ENCODE measurements at places on chromosomes 5 and 9.

GRCh38 chr5:113043491-113043931 is 66.9 kb downstream of the DCP2 start:
- DNase-seq: no peak

DNA sequence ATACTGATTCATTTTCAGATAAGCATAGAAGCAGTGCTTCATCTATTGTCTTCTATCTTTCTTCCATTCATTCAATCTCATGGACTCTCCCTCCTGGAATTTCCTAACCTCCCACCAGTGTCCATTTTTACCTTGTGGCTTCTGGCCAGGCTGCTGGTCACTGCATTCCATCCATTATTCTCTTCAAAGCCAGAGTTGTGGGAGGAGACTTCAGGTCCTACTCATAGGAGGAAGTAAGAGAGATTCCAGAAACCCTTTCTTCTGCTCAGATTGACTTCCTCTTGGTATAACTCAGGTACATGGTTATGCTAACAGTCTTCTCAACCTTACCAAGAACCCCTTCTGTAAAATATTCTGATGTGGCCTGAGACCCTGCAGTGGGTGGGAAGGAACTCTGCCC is 153.3 kb upstream of the SLC12A2 start:
- DNase-seq: no peak

GRCh38 chr5:74392711-74393351 is 247.7 kb downstream of the ENC1 start:
- no peak for DNase-seq

- no peak for DNase-seq
These were observed 288.9 kb upstream of the CDH18 start for GRCh38 chr5:20276959-20277263.

GRCh38 chr9:87301371-87301770 is 196.3 kb upstream of the DAPK1 start:
- no peak for DNase-seq

- no peak for DNase-seq
These were observed 184.3 kb downstream of the TSSK1B start for GRCh38 chr5:113250341-113250953.

DNA sequence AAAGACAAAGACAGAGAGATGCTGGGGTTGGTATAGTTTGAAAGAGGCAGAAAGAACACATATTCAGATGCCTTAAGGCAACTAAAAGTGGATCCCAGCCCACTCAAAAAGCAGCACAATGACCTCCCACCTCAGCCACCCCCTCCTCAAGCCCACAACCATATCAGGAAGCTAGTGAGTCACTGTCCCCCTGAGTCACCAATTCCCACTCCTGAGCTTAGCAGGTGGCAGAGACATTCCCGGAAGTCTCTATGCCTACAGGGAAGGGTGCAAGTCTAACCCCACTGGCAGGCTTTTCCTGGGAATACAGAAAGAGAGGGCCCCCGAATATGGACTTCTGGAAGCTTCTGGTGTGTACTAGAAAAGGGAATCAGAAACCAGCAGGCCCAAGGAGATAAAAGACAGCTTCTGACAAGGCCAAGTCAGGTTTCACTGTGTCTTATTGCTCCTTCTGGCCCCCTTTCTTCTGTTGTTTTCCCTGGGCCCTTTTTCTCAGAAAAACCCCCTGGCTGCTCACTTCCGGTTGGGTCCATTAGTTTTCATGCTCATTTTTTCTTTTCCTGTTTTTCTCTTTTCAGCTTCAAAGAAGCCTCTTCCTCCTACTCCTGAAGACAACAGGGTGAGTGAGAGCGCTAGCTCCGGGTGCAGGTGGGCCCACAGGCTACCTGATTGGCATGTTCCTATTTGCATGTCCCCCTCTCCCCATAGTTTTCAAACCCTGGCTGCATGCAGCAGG is 36.8 kb downstream of the ITK start:
- DNase-seq: peak; percentile 66

- DNase-seq: no peak
These were observed 1117.2 kb upstream of the DMAC1 start for GRCh38 chr9:8916771-8917170.

DNA sequence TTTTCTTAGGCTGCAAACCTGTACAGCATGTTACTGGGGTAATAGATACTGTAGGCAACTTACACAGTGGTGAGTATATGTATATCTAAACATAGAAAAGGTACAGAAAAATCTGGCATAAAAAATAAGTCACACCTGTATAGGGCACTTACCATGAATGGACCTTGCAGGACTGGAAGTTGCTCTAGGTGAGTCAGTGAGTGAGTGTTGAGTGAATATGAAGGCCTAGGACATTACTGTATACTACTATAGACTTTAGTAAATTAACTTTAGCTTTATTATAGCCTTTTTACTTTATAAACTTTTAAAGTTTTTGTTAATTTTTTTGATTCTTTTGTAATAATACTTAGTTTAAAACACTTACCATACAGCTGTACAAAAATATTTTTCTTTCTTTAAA is 51.3 kb downstream of the DENND4C start:
- DNase-seq: no peak

- no peak for DNase-seq
These were observed 180.5 kb downstream of the RFK start for GRCh38 chr9:76213751-76214150.

- no peak for DNase-seq
These were observed 166.8 kb downstream of the TRPM3 start for GRCh38 chr9:70954596-70955143.

- DNase-seq: no peak
These were observed 84.9 kb upstream of the ANKRD55 start for GRCh38 chr5:56317923-56318561.

GRCh38 chr5:117942861-117943519 is 1045.4 kb downstream of the DTWD2 start:
- DNase-seq: no peak

- DNase-seq: no peak
These were observed 5.1 kb downstream of the IGFBPL1 start for GRCh38 chr9:38419181-38419580.

DNA sequence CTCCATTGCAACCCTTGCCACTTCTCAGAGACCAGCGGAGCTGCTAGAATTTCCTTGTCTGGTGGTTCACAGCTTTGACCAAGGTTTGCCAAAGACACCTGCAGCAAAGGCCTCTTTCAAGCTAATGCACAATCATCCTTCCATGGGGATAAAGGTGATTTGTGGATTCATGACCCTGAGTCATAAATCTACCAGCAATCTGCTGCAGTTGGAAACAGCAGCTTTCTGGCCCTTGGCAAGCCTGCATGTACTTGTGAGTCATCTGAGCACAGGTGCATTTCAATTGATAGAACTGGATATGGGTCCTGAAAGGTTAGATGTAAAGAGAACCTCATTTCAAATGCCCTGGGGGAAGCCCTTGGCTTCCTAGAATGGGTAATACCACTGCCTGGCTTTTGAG is 21.6 kb upstream of the TCF7 start:
- no peak for DNase-seq

DNA sequence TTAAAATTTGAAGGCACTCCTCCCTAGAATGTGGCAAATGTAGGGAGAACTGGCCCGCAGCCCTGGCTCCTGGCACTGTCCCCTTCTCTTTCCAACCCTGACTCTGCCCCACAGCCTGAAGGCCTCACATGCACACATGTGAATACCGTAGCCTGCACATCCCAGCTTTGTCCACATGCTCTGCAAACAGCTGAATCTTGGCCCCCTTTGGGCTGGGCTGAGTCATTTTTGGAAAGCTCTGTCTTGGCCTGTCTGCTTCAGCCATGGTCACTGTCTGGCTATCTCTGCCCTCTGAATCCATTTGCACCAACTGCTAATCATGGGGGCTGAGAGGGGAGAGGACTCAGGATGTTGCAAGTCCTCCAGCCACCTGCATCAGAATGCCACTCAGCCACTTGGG is 22.1 kb upstream of the GALNT10 start:
- no peak for DNase-seq

- no peak for DNase-seq
These were observed 735.2 kb downstream of the TLR4 start for GRCh38 chr9:118439441-118439840.

- DNase-seq: no peak
These were observed 26.7 kb upstream of the FRMPD1 start for GRCh38 chr9:37624073-37624472.

- DNase-seq: no peak
These were observed 265.0 kb downstream of the GOLPH3 start for GRCh38 chr5:31909073-31909472.

GRCh38 chr5:110945874-110946436 is 125.6 kb upstream of the TSLP start:
- DNase-seq: no peak

DNA sequence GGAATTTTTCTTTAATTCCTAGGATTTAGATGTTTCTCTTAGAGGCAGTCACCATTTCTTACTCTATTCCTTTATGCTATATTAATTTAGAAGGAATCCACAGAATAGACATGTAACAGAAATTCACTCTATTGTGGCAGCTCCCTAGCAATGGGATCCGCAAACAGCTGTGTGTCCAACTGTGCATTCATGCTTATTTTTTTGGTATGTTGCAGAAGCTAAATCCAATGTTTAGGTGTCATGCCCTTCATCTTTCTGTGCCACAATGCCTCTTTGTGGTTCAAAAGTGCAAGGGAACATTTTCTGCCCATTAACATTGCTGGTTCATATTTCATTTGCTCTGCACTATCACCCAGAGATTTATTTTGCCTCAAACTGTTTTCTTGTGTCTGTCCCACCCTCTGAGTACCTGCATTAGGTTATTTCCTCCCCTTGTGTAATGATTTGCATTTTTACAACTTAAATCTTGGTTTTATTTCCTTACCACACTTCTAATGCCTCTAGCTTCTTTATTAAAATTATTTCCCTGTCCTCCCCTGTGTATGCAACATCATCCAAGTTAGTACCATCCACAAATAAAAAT is 816.5 kb downstream of the EFNA5 start:
- DNase-seq: no peak

- no peak for DNase-seq
These were observed 250.5 kb downstream of the KCNN2 start for GRCh38 chr5:114612406-114612805.

DNA sequence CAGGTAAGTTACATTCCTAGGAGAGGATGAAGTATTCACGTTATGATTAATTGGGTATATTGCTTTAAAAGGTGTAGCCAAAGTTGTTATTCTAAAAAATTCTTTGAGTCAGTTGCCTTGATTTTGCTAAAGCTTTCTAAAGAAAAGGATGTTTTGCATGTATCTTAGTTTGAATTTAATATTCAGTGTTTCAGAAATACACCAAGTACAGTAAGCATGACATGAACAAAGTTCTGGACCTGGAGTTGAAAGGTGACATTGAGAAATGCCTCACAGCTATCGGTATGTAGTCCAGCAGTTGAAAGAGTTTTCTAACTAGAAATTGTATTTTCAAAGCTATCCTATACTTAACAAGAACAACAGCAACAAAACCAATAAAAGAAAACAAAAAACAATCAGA is 14.2 kb downstream of the ANXA1 start:
- DNase-seq: no peak

DNA sequence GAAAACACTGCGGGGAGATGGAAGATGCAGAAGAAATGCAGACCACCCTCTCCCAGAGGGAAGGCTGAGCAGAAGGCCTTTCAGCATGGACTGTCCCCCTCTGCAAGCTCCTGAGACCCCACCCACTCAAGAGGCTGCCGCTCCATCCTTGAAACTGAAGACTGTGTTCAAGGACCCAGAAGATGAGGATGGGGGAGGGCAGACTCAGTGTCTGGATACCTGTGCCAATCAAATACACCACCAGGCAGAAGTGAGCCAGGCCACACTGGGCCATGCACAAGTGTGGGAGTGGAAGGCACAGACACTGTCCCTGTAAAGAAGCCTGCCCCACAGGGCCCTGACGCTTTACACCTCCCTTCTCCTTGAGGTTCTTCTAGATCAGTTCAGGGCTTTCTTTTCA is 40.0 kb upstream of the IPPK start:
- DNase-seq: no peak

GRCh38 chr9:88221105-88221504 is 82.8 kb upstream of the SPATA31C2 start:
- DNase-seq: no peak

- no peak for DNase-seq
These were observed 18.2 kb downstream of the SLC22A5 start for GRCh38 chr5:132387640-132388117.

- DNase-seq: no peak
These were observed 16.0 kb downstream of the DOCK2 start for GRCh38 chr5:169653091-169653490.

GRCh38 chr9:113774963-113775362 is 101.1 kb upstream of the ZNF618 start:
- DNase-seq: no peak

- DNase-seq: no peak
These were observed 14.2 kb upstream of the PALM2AKAP2 start for GRCh38 chr9:109765830-109766229.

GRCh38 chr5:9362600-9362999 is 183.3 kb downstream of the SEMA5A start:
- DNase-seq: no peak

DNA sequence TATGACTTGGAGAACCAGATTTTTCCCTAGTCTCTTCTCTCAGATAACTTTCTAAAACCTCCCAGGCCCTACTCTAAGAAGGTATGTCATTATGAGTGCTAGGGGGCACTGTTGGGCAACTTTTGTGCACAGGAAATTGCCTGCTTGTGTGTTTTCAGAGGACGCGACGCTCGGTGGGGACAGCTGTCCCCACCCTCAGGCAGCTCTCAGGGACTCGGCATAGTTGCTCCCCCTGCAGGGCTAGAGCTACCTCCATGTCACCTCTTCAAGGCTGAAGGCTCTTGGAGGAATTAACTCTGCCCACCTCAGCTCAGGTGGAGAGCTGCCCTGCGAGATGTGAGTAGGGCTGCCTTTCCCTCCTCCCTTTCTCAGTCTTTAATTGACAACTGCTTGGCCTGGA is 10.2 kb upstream of the TIFAB start:
- DNase-seq: no peak

GRCh38 chr9:34544035-34544434 is 21.2 kb upstream of the ENHO start:
- no peak for DNase-seq

GRCh38 chr9:92614123-92614510 is 55.8 kb downstream of the IPPK start:
- no peak for DNase-seq

DNA sequence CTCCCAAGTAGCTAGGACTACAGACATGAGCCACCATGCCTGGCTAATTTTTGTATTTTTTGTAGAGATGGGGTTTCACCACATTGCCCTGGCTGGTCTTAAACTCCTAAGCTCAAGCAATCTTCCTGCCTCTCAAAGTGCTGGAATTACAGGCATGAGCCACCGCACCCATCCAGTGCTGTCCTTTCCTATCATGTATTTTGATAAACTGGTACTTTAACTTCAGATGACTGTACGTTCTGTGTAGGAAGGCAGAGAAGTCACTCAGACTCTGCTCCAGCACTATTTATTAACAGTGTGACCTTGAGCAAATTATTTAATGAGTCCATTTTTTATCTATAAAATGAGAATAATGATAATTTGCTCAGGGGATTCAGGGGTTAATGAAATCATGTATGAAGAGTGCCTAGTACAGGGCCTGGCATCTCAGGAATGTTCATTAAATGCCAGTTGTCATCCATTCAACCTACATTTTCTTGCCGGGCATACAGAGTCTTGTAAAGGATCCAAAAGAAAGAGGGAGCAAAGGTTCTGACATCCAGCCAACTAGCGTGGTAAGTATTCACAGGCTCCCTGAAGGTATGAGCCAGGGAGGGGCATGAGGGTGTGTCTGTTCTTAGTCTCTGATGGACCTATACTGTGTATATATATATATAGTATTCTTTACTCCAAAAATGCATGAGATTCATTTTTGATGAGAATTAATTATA is 201.9 kb downstream of the PBX3 start:
- DNase-seq: no peak
